T-helper 22 cell (primary cell): ENCODE measurements at places on chromosomes 13 and 19.

GRCh38 chr19:6358003-6358402, 3.3 kb upstream of the CLPP start:
- DNase-seq, result no peak

DNA sequence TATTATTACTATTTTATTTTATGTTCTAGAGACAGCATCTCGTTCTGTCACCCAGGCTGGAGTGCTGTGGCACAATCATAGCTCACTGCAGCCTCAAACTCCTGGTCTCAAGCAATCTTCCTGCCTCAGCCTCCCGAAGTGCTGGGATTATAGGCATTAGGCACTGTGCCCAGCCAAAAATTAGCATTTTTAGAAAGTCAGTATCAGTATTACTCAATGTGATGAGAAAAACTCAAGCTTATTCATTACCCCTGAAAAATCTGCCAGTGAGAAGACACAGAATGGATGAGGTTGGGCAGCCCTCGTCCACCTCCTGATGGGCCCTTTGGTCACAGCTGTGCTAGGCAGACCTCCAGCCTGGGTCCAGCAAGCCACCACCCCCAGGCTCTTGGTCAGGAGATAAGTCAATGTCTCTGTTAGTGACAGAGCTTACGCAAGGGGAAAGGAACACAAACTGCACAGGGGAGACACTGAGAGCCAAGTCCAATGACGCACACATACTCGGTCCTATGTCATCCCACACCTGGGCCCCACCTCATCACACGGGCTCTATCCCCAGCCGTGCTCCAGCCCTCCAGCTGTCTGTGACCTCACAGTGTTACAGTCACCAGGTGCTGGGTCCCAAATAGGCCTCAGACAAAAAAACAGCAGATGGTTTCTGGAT, 19.8 kb downstream of the PEPD start:
- no peak for DNase-seq

DNA sequence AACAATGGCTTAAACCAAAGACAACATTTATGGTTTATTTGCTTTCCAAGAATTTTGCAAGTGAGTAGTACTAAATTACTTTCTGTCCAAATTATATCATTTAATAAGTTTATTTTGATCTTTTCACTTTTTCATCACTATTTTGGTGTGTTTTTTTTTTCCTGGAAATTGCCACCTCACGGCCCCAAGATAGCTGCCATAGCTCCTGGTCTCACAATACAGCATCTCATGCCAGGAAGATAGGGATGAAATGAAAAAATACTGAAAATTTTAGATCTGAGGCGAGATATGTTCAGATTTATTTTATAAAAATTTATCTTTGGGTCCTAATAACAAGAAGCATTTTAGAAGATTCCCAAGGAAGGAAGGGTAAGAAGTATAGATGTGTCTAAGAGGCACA, 6.9 kb upstream of the FPR3 start:
- DNase-seq, result no peak

DNA sequence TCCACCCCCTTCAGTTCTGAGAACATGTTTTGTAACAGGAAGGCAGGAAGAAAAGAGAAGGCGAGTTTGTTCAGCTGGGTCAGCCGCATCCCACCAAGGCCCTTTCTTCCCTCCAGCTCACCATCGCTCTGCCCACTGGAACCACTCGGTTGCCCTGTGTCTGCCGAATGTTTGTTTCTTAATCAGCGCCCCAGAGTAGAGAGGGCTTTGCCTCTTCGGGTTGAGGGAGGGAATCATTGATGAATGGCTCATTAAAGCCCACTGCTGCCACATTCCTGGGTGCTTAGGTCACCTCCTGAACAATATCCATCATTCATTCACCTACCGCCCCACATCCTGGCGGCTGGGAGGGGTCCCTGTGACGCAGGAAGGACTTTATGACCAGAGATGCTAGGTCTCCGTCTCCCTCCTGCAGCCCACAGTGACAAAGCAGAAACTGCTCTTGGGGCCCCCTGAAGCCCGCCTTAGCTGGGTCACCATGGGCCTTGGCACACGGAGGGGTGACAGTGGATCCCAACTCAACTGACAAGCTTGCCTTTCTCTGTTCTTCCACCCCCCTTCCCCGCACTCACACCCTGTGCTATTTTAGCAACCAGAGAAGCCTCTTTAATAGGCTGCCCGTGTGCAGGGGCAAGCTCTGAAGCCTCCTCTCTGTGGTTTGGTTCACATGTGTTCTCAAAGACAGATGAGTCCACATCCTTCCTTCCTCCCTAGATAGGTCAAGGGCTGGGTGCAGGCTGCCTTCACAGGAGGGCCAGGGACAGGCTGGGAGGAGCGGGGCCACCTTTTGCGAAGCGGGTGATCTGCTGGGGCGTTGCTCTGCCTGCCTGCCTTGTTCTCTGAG, 46.2 kb downstream of the ACTN4 start:
- DNase-seq, result peak; percentile 67

- no peak for DNase-seq
These were observed 18.8 kb downstream of the TYK2 start for GRCh38 chr19:10361569-10362011.

- DNase-seq, result no peak
These were observed 50.3 kb downstream of the ABCC4 start for GRCh38 chr13:95250961-95251360.

- DNase-seq, result peak; percentile 83
These were observed 1.0 kb upstream of the DBP start for GRCh38 chr19:48637948-48638830.

- DNase-seq, result no peak
These were observed 12.4 kb downstream of the ZNF444 start for GRCh38 chr19:56153507-56153906.

DNA sequence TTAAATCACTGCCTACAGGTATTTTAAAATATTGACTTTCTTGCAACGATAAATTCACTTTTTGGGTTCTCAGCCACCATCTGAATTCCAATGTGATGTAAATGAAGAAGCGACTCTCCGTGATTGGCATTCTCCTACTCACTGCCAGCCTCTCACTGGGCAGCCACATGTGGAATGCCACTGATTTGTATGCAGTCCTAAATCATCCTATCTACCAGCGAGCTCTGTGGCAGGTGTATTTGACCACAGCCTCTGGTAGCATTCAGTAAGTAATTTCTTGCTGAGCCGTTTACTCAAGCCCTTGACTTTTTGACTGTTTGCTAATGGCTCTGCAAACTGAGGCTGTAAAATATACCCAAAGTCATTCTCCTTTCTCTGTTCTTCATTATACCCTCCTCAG, 559.0 kb upstream of the SLC10A2 start:
- DNase-seq, result no peak

DNA sequence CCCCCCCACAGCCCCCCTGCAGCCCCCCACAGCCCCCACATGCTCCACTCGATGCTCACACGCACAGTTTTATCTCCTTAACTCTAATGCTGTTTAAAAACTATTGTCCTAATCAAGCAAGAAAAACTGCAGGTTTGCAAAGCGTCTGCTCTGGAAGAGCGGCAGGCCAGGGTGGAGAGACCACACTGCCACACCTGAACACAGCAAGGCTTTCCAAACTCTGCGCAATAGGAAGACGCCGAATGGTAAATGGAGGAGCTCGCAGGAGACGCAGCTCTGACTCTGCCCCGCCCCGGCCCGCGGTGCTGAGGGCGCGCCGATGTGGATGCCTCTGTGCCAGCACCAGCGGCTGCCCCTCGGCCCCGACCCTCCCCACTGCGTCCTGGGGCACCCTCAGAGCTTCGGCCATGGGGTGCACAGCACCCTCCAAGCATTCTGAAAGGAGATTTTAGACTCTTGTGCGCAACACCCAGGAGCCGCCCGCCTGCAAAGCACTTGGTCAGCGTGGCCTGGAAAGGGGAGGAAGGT, 32.4 kb downstream of the RASA3 start:
- DNase-seq, result no peak

DNA sequence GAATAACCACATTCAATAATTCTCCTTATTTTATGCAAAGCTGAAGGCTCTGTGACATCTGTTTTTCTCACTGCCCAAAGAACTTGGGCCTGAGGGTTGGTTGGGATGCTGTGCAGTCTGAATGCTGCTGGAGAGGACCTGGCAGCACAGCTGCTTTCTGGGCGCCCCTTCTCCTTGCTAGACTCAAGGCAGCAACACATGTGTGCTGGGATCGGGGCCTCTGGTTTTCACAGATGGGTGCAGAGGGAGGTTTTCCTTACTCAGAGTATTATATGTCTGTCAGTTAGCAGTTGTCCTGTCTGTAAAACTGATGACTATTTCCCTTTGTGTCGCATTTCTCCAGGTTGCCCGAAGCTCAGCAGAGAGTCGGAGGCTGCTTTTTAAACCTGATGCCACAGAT, 53.2 kb upstream of the TEX29 start:
- no peak for DNase-seq

- DNase-seq, result no peak
These were observed 12.9 kb upstream of the CCDC169 start for GRCh38 chr13:36310417-36311108.

GRCh38 chr13:95056266-95056665, 245.0 kb downstream of the ABCC4 start:
- no peak for DNase-seq

- no peak for DNase-seq
These were observed 27.9 kb upstream of the GPR183 start for GRCh38 chr13:99335087-99335486.

GRCh38 chr13:79548902-79549301, 67.9 kb downstream of the NDFIP2 start:
- DNase-seq, result no peak

- DNase-seq, result no peak
These were observed 1781.7 kb upstream of the PRR20A start for GRCh38 chr13:55359067-55359466.

DNA sequence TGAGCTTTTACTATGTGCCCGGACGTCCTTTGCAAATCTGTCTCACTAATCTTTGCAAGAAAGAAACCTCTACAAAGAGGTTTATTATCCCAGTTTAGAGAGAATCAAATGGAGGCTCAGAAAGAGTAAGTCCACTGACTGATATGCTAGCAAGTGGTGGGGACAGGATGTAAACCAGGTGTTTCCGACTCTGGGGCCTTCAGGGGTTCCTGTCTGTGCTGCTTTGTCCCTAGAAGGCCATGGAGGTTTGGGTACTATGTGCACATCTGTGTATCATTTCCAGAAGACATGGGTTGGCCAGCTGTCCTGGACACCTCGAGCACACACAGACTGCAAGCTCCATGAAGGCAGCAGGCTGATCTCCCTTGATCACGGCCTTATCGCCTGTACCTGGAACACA, 1.2 kb upstream of the KPTN start:
- DNase-seq, result no peak

GRCh38 chr19:46980761-46981160, 38.9 kb upstream of the NPAS1 start:
- DNase-seq, result no peak

GRCh38 chr13:51453207-51453958, 547 bp upstream of the INTS6 start:
- peak; percentile 75 for DNase-seq

GRCh38 chr19:55486971-55487923, 989 bp upstream of the SSC5D start:
- DNase-seq, result no peak

- no peak for DNase-seq
These were observed 204.0 kb upstream of the GPR12 start for GRCh38 chr13:26964278-26965250.

GRCh38 chr19:45340899-45341453, 426 bp downstream of the KLC3 start:
- no peak for DNase-seq

GRCh38 chr13:112657850-112658445, 31.9 kb upstream of the ATP11A start:
- no peak for DNase-seq

DNA sequence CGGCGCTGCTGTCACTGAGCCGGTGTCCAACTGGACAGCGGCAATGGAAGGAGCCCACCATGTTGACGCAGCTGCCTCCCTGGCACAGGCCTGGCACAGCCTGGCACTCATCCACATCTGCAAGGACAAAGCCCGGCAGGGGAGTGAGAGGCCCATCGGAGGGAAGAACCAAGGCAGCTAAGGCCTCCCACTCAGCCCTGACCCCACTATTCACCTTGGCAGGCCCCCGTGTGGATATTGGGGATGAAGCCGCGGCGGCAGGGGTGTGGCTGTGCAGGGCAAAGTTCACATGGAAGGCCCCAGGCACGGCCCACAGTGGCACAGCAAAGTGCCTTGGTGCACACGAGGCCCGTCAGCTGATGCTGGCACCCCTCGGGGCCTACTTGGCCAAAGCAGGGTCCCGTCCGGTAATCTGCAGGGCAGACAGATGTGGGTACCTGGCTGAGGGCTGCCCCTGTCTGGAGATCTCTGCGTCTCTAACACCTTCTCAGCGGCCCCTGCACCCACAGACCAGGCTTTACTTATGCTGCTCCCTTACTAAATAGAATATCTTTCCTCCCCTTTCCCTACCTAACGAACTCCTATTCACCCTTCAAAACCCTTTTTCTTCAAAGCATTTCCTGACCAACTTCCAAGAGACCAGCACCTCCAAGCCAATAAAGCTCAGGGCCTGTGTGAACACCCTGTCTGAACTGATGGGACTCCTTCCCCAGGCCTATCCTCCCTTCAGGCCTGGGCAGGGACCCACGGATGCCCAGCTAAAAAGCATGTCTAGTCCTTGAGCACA, 7.5 kb downstream of the FBN3 start:
- no peak for DNase-seq

DNA sequence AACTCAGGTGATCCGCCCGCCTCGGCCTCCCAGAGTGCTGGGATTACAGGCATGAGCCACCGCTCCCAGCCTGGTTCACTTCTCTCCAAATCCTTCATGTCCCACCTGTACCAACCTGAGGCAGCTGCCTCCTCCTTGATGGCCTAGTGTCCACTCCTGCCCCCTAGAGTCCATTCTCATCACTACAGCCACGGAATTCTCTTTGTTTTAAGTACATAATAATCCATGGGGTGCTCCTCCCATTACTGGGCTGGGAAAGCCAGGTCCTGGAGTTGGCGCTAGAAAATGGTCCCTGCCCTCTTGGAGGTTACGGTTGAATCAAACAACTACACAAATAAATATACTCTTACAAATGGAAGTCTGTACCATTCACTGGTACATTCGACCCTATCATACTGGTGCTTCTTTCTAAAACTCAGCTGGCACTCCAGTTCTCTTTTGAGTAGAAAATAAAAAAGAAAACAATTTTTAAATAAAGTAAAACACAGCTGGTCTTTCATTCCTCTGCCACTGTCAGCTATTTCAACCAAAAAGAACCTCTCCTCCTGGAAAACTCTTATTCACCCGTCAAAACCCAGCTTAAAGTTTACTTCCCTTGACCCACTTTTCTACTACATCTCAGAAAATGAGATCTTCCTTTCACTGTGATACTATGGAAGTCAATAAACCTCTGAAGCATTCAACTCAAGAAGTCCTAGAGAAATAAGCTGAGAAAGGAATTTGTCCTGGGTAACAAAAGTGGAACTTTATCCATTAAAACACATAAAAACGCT, 22.4 kb upstream of the ARHGEF18 start:
- DNase-seq, result no peak

DNA sequence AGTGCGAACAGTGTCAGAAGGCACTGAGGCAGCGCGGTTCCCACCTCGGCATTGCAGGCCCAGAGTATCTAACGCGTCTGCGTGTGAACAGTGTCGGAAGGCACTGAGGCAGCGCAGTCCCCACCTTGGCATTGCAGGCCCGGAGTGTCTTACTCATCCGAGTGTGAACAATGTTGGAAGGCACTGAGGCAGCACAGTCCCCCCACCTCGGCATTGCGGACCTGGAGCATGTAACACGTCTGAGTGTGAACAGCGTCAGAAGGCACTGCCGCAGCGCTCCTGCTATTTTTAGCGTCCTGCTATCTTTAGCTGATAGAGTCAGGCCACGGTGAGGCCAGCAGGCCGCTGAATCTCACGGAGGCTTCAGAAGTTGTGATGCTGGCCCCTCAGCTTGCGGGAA, 39.6 kb downstream of the ATP11A start:
- DNase-seq, result no peak

GRCh38 chr13:66612983-66613382, 617.2 kb downstream of the PCDH9 start:
- DNase-seq, result no peak
